Renal cortical epithelial cell (primary cell): ENCODE measurements at places on chromosomes 3 and 15.

GRCh38 chr3:172354931-172355499, 93.2 kb downstream of the GHSR start:
- DNase-seq = no peak

DNA sequence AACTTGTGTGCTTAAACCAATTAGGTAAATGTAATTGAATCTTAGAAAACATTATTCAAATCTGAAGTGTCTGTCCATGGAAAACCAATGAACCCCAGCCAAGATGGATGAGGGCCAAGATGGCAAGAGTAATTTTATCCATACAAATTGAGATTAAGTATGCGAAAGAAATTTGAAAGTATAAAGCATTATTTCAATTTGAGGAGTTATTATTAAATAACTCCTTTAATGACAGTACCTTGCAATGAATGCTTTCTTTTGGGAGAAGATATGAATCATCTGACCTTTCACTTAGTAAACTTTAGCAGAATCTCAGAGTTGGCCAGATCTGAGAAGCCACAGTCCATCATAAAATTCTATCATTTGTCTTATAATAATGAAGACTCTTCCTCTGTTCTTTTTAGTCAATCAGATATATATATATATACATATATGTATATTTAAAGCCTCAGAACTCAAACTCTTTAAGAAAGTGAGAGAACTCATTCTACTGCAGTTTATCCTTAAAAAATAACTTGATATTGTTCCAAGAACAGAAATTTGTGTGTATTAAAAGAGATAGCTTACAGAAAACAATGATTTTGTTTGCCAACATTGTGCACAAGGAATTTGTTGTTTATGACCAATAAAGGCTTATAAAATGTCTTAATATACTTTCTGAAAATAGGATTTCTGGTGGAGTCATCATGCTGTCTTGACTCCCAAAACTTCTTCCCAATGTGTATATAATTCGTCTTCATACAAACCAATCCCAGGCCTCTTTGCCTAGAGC, 434.8 kb upstream of the THBS1 start:
- no peak for DNase-seq

DNA sequence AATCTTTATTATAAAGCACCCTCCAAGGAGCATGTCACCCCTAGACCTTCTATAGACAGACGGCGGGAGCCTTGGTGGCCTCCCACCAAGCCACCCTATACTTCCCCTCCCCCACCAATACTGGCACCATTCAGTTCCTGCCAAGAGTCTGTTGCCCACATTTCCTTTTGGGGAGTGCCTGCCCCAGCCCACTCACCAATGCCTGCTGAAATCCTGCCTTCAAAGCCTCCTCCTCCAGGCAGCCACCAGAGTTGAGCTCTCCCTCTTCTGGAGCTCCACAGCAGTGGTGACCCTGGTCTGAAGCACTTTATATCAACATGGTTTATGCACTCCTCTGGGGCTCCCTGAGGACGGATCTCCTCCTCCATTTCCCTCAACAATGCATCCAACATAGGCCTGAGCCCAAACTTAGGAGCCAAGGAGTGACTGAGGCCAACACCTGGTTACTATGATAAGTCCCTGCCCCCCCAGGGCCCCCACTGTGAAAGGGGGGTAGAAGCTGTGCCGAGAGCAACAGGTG, 8.8 kb downstream of the CCDC33 start:
- no peak for DNase-seq

- DNase-seq = peak; percentile 75
Measured at GRCh38 chr15:25903024-25903581, 40.0 kb upstream of the ATP10A start.

- no peak for DNase-seq
Measured at GRCh38 chr15:101262551-101262950, 10.7 kb upstream of the CHSY1 start.
